ENCODE measurements at places on chromosomes 5 and 9.

GRCh38 chr5:142221091-142221860, 103.5 kb downstream of the SPRY4 start:
- no peak for DNase-seq

GRCh38 chr9:104536756-104537155, at the start of gene OR13C3:
Gene OR13C3 (minus strand): TSS chr9:104536856. CDS start chr9:104536723, 133 bp downstream.
- DNase-seq = no peak

DNA sequence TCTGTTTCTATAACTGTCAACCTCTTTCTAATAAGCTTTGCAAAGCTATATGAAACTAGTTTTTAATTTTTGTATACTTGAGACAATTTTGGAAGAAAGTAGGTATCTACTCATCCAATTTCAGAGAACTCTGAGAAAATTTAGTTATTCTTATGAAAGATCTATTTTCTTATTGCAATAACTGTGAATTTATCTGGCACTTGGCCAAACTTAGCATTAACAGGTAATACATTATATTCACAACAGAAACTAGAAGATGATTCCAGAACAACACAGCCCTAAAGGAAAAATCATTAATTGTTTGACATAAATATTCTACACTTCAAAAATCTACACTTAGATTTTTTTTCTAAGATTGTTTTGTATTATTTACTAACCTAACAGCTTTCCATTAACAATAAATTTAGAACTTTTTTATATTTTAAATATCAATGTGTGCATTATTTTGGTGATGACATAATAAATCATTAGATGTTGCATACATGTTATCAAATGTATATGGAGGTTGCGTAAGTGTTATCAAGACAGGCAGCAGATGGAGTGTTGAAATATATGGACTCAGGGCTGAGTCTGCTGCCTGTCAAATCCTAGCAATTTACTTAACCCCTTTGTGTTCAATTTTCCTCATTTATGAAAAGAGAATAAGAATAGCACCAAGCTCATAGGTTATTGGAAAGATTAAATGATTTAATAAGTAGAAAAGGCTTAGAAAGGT, 141.8 kb downstream of the MUSK start:
- DNase-seq = no peak

DNA sequence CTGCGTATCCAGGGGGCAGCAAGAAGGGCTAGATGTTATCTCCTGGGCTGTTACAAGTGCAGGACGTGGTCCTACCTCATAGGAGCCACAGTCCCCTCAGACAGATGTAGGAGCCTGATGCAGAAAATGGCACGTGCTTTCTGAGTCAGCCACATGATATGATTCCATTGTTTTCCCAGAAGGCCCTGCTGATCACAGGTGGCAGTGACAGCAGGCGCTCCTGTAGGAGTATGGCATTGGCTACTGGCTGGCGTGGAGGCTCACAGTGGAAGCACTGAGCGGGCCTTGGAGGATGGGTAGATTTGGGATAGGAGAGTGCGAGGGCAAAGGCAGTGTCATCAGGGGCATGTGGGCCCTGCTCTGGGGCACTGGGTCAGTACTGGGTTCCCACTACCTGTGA, 21.9 kb downstream of the USP20 start:
- no peak for DNase-seq

GRCh38 chr9:77575785-77576184, 72.3 kb downstream of the GNA14 start:
- DNase-seq = no peak

GRCh38 chr9:105503881-105504280, 54.0 kb upstream of the FKTN start:
- DNase-seq = no peak

DNA sequence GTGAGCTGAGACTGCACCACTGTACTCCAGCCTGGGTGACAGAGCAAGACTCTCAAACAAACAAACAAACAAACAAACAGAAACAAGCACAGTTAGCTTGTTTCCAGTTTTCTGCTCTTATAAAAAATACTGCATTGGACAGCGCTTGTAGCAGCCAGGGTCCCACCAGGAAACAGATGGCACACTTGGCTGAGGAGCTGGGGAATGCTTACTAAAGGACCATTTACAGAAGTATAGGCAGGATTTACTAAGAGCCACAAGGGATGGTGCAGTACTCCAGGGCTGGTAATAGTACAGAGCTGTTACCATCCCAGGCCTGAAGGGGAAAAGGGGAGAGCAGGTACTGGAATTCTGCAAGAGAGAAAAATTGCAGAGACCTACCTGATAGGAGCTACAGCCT, 5.2 kb upstream of the ANKS6 start:
- no peak for DNase-seq

- DNase-seq = no peak
These were observed 1.7 kb downstream of the GFRA3 start for GRCh38 chr5:138272681-138273080.

GRCh38 chr5:126099077-126099476, 324.1 kb upstream of the GRAMD2B start:
- DNase-seq = no peak

DNA sequence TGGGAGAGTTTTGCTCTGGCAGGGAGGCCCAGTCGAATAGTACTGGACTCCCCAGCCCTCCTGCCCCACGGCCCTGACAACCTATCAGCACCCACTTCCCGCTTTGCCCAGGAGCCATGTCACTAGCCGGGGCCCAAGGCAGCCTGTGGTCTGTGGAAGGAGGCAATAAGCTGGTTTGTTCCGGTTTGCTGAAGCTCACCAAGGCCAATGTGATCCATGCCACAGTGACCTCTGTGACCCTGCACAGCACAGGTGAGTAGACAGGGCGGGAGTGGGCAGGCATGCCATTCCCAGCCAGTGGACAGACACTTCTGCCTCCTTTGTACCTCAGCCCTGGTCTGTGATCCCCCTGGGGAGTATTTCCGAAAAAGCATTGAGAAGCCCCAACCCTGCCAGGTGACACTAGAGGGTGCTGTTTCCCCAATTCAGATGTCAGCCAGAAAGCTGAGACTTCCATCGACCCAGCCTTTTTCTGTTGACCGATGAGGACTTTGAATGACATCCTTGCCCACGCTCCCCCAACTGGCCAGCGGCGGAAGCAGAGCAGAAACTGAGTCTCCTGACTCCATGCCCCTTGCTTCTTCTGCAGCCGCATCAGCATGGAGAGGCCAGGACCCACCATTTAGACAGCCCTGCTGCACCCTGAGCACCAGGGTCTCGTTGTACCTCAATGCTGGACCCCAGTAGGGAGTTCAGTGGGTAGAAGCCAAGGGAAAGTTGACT, 9.6 kb downstream of the PCYOX1L start:
- peak; percentile 79 for DNase-seq

GRCh38 chr5:129051283-129051682, 43.3 kb upstream of the ISOC1 start:
- no peak for DNase-seq

DNA sequence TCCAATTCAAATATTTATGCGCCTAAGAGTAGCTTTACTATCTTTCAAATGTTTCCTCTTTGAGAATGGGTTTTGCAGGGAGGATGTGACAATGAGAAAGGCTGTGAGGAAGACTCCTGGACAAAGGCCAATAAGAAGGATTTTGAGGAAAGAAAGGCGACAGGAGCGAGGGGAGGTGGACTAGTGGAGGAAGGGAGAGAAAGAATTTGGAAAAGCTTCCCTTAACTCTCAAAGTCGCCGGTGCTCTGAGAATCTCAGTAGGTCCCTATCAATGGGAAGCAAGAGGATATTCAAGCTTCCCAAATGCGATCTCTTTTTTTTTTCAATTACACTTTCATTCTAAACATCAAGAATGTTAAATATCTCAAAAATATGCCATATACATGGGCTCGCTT, 2.8 kb upstream of the CDC20B start:
- DNase-seq = no peak

DNA sequence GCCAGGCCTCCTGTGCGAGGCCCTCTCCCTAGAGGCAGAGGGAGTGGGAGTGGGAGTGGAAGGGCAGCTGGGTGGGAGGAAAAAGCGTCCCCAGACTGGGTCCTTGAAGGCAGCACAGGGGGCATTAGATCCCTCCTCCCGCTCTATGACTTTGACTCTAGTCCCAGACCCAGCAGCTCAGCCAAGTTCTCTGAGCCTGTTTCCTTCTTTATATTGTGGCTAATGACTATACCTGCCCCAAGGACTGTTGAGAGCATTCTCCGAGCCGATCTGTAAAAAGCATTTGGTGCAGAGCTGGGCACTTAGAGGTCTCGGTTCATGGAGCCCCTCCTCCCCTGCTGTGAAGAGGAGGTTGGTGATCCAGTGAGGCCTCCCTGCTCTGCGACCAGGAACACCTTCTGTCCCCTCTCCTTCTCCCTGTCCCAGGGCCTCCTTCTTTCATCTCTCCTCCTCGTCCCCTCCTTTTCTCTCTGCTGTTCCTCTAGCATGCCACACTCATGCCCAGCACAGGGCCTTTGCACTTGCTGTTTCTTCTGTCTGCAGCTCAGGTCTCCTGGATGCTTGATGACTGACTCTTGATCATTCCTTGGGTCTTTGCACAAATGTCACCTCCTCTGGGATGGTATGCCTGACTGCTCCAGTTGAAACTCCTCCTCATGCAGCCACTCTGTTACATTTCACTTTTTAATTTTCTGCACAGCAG, 23.4 kb upstream of the PSD2 start:
- DNase-seq = no peak

DNA sequence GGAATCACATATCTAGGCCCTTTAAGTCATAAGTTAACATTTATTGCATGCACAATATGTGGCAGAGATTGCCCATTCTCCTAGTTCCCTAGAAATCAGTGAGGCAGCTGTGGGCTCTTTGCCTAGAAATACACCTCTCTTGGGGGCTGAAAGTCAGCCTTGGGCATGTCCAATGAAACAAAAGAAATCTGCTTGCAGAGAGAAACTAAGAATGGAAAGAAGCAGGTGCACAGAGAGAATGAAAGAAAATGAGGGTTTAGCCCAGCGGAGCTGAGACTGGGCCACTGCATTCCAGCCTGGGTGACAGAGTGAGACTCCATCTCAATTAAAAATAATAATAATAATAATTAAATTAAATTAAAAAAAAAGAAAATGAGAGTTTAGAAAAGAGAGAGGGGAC, 57.3 kb upstream of the DAB2 start:
- DNase-seq = no peak

GRCh38 chr9:133507246-133507965, 17.4 kb downstream of the MYMK start:
- DNase-seq = no peak

- DNase-seq = peak; percentile 16
These were observed 21.3 kb upstream of the NCS1 start for GRCh38 chr9:130150779-130151382.

DNA sequence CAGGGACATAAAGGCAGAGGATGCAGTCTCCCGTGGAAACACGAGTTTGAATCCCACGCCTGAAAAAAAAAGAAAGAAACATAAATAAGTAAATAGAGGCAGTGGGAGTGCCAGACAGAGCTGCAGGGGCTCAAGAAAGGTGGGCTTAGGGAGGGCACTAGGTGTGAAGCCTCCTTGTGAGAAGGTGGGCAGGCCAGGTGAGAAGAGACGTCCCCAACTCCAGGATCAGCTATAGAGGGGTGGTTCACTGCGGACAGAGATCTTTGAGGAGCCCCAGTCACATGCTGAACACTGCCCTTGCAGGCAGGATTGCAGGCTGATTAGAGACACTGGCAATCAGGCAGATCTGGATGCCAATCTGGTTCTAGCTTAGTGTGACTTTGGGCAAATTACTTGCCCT, 172.1 kb downstream of the RGS3 start:
- no peak for DNase-seq

GRCh38 chr9:12916042-12916441, 141.2 kb downstream of the LURAP1L start:
- peak; percentile 18 for DNase-seq
